ENCODE measurements at places on chromosomes 16 and 17. TPM values are rescaled to one million over a fixed set of nuclear protein-coding genes. Genes with fewer than 3 reads are reported as not detected.

The GAS2L2 gene
- 0.52 TPM for total RNA-seq

The EVPLL gene
- total RNA-seq, result 0.52 TPM

The FLYWCH2 gene
- 47.4 TPM for total RNA-seq

The SPATA33 gene
- 17.1 TPM for total RNA-seq

The FOXJ1 gene
- 3.4 TPM for total RNA-seq

The CCT6B gene
- 0.61 TPM for total RNA-seq

The TPSG1 gene
- 0.31 TPM for total RNA-seq

The MAP2K6 gene
- 7.0 TPM for total RNA-seq

The ITGAD gene
- not detected for total RNA-seq

The CCL18 gene
- not detected for total RNA-seq

The LRRC36 gene
- 0.46 TPM for total RNA-seq

The KRT32 gene
- not detected for total RNA-seq

The HBA1 gene
- total RNA-seq, result not detected

The ATPAF2 gene
- total RNA-seq, result 25.5 TPM

The MYO15B gene
- 29.0 TPM for total RNA-seq

The SOST gene
- total RNA-seq, result not detected

Measured in HT-29 (cell line).